IPS DF 19.7 (cell line): ENCODE measurements at places on chromosomes 13 and 19.
A peak's percentile ranks its signal among the peaks of the same experiment; 100 is the strongest.

- DNase-seq, result no peak
These were observed 44.4 kb downstream of the METTL21C start for GRCh38 chr13:102650444-102650843.

- no peak for DNase-seq
These were observed 66.1 kb downstream of the ATP7B start for GRCh38 chr13:51945149-51945548.

- no peak for DNase-seq
These were observed 363.9 kb downstream of the MYO16 start for GRCh38 chr13:108993346-108993745.

- peak; percentile 17 for DNase-seq
These were observed 1468.6 kb upstream of the SLC10A2 start for GRCh38 chr13:104534847-104535246.

- DNase-seq, result no peak
These were observed 3.7 kb downstream of the CDC34 start for GRCh38 chr19:535017-535835.

GRCh38 chr13:109899316-109899715 is 112.9 kb upstream of the IRS2 start:
- DNase-seq, result no peak

DNA sequence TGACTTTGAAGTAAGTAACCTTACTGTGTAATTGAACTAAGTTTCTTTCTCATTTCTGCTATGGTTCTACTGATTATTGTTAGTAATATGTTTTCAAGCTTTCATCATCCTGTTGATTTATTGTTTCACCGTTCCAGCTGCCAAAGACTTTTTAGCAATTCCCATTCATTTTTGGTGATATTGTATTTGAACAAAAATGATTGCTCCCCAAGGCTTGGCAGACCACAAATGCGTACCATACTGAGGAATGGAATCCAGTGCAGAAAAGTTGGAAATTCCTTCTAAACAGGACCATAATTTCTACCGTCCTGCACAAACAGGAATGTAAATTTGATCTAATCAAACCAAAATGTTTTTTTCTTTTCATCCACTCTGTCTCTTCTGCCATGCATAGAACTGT is 10.7 kb downstream of the EPSTI1 start:
- DNase-seq, result no peak

DNA sequence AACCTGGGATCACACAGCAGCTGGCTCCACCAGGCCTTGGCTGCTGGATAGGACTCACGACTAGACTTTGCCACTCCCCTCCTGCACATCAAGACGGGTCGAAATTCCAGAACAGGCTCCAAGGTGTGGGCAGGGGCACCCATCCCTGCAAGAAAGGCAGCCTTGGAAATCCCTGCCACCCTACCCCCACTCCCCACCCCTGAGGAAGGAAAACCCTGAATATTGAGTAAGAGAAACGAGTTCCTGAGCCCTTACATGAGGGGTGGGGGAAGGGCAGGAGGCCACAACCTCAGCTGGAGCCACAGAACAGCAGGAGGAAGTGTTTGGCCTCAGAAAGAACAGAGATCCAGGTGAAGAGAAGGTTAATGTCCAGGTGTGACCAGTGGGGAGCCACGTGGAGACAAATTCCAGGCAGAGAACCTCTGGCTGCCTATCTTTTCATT is 20.1 kb downstream of the DEDD2 start:
- DNase-seq, result no peak

- DNase-seq, result no peak
These were observed 10.6 kb downstream of the REXO1 start for GRCh38 chr19:1837625-1838105.
